ENCODE measurements at places on chromosomes 4 and X.

- DNase-seq: no peak
Observed at GRCh38 chr4:15343000-15343399, 84.8 kb upstream of the C1QTNF7 start.

GRCh38 chr4:153931804-153932203 lies 142.9 kb upstream of the SFRP2 start:
- no peak for DNase-seq

DNA sequence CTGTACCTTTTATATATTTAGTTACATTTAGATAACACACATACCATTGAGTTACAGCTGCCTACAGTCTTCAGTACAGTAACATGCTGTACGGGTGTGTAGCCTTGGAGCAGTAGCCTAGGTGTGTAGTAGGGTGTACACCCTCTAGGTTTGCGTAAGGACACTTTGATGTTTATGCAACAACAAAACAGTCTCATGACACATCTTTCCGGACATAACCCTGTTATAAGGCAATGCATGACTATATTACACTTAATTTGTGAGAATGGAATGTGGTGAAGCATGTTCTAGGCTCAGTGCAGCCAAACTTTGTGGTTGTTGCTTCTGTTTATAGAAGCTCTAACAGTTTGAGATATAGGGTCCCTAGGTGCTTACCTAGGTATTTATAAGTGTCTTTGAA lies 65.4 kb downstream of the SPRY1 start:
- no peak for DNase-seq

DNA sequence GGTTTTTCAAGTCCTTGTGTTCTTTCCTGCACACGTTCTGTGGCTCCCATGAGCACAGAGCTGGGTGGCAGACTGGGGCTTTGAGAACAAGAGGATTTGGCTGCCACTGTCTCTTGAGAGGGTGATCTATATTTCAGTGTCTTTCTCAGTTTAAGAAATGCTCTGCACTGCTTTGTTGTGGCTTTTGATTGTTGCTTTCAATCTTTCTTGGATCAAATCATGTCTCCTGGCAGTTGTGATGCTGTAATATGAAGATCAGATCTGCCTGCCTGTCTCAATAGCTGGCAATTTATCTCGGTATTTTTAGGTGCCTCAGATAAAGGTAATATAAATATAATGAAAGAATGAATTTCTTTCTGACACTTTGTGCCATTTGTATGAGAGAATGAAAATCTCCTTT lies 273.3 kb upstream of the LCORL start:
- DNase-seq: no peak

GRCh38 chr4:99013884-99014523 lies 18.5 kb downstream of the METAP1 start:
- no peak for DNase-seq

GRCh38 chr4:79141530-79141929 lies 184.3 kb downstream of the NAA11 start:
- no peak for DNase-seq

DNA sequence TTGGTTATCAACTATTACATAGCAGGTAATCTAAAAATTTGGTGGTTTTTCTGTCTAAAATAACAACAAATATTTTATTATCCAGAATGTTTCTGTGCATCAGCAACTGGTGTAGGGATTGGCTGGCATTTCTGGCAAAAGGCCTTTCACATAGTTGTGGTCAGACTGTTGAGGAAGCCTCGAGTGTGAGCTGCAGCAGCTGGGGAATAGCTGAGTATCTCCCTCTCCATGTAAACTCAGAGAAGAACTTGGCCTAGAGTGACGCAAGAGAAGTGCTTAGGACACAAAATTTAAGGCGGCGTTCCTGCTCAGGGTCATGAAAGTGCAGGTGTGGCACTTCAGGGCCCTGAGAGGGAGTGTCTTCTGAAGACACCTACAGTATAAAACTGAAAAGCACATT lies 558.9 kb downstream of the SPOCK3 start:
- DNase-seq: no peak

- peak; percentile 3 for DNase-seq
Observed at GRCh38 chr4:176902710-176903323, 110.1 kb upstream of the VEGFC start.

- no peak for DNase-seq
Observed at GRCh38 chr4:82681754-82682153, 116.8 kb downstream of the SCD5 start.

DNA sequence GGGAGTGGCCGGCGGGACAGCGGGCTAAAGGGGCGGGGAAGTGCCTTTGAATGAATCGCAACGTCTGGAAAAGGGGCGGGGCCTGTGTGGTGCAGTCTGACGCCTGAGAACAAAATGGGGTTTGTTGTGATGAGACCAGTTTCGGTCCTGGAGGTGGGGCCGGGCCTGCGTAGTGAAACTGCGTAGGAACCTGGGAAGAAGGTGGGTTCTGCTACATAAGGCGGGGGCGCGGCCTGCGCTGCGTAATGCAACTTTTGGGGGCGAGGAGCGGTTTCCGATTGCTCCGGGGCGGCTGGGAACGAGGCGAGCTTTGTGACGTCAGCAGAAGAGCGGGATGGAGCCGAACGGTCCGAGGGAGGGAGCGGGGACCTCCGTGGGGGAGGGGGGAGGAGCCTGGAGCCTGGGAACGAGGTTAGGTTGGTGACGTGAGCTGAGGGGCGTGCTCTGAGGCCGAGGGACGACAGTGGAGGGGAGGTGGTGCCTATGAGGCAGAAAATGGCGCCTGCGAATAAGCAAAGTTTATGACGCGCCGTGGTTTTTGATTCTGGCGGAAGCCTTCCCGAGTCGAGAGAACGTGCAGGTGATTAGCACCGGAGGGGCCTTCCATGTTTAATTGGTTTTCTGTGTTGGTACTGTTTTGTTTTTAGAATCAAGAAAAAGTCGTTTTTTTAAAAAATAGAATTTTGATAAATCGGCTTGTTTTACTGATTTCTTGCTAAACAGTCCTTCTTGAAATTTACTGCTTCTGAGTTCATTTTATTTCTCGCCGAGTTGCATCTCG lies 714 bp downstream of the USP11 start:
- peak; percentile 53 for DNase-seq

DNA sequence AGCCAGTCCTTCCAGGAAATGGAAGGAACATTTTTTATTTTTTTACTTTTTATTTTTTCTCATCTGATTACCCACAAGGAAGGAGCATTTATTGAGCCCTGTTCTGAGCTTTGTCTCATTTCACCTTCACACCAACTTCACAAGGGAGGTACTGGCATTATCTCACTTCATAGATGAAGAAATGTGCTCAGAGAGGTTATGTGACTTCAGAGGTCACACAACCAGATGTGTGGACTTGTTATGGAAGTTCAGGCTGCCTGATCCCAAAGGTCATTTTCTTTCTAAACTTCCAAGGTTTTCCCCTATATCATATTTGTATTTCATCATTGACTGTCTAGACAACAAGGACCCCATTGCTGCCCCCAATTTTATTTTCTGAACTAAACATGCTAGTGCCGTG lies 160.3 kb downstream of the DCLK2 start:
- no peak for DNase-seq

DNA sequence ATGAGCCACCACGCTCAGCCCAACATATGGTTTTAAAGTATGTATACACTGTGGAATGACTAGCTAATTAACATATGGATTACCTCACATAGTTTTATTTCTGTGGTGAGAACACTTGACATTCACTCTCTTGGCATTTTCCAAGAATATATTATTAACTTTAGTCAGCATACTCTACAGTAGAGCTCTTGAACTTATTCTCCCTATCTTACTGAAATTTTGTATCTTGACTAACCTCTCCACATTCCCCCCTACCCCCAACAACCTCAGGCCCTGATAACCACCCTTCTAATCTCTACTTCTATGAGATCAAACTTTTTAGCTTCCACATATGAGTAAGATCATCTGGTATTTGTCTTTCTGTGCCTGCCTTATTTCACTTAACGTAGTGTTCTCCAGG lies 38.6 kb upstream of the AGA start:
- no peak for DNase-seq

GRCh38 chrX:17409566-17410290 lies 34.7 kb downstream of the NHS start:
- no peak for DNase-seq

DNA sequence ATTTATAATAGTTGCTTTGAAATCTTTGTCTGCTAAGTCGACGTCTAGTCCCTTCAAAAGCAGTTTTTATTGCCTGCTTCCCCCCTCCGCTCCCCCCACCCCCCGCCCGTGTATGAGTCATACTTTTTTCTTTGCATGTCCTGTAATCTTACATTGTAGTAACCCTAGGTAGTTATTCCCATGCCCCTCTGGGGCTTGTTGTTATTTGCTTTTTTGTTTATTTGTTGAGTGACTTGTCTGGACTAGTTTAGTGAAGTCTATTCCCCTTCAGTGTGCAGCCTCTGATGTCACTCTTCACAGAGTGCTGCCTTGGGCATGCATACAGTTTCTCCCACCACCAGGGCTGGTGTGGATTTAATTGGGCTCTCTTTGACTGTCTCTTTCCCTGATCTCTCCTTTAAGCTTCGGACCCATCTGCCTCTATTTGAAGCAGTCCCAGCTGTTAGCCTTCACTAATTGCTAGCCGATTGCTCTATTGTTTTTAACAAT lies 86.2 kb downstream of the PPEF1 start:
- no peak for DNase-seq

GRCh38 chr4:38382520-38382919 lies 281.5 kb upstream of the KLF3 start:
- no peak for DNase-seq

- no peak for DNase-seq
Observed at GRCh38 chr4:93878566-93878965, 50.0 kb downstream of the ATOH1 start.

GRCh38 chrX:40093586-40093985 lies 4.2 kb downstream of the BCOR start:
- no peak for DNase-seq

DNA sequence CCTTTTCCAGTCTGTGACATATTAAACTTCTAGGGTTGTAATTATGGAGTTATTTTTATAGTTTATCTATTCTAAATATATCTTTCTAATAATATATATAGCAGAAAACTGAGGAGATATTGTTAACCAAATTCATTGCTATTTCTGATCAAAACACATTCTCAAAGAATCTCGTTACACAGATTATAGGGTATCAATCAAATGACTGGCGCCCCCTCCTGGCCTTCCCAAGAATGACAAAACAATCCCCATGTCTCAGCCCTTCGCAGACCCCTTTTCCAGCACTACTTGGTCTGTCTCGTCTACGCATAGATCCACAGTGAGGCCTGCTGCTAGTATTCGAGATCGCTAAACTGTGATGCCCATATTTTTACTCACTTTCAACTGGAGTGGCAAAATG lies 209.3 kb downstream of the GPC3 start:
- no peak for DNase-seq

DNA sequence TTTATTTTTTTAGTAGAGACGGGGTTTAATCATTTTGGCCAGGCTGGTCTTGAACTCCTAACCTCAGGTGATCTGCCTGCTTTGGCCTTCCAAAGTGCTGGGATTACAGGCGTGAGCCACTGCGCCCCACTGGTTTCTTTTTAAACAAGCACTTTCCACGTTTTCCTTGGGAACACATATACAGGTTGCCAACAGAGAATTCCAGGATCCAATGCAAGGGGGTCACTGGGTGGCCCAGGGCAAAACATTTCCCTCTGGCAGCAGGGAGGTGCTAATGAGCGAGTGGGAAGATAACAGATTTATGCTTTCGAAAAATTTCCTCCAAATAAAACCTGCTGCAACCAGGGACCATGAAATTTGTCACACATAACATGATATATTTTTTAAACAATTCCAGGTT lies 41.1 kb downstream of the ADRA2C start:
- DNase-seq: no peak

Measured in GM19239 (cell line).